ENCODE measurements at places on chromosomes 6 and 20.

DNA sequence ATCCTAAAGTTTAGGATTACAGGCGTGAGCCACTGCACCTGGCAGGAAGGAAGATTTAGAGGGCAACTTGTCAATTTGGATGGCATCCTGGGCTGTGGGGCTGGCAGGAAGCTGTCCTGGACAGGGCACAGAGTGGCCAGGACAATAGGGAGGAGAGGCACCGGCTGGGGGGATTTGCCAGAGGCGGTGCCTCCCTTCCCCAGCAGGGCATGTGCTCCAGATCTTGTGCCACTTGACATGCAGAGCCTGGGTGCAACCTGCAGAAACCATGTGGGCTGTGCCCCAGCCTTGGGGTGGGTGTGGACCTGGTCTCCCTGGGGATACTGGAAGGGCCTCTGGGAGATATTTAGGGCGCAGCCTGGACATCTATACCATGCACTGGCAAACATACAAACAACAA lies 58.6 kb upstream of the EEF1A1 start:
- DNase-seq: peak; percentile 33

GRCh38 chr6:1348675-1349074 lies 36.8 kb downstream of the FOXQ1 start:
- DNase-seq: no peak

GRCh38 chr6:40626886-40627285 lies 39.7 kb upstream of the LRFN2 start:
- DNase-seq: no peak

DNA sequence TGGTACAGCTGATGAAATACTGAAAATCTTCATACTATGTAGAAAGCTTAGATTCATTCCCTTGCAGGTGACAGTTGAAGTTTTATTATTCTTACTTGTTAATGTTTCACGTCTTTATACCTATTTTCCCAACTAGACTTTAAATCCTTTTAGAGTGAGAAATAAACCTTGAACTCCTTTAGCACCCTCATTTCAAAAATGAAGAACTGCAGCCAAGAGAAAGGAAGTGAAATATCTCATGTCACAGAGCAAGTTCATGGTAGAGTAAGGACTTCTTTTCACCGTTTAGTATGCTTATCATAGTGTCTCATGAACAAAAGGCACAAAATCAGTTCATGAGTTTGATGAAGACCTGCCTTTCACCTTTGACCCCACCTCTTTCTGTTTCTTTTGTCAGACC lies 38.5 kb downstream of the ORC3 start:
- DNase-seq: no peak

DNA sequence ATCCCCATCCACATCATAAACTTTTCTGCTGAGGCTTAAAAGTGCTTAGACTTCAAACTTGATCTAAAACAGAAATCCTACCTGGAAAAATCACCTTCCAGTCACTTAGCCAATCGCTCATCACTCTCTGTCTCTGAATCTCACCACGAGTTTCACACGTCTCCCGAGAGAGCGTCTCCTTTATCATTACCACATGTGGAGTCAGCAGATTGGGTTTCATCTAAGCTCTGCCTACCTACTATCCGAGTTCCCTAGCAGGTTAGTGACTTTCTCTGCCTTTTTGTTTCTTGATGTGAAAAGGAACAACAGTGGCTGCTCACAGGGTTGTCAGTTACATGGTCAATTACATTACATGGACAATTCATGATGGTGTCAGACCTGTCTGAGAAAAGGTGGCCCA lies 286.2 kb downstream of the ESR1 start:
- no peak for DNase-seq

- no peak for DNase-seq
Observed at GRCh38 chr6:143000811-143001210, 55.8 kb upstream of the HIVEP2 start.

- DNase-seq: no peak
Observed at GRCh38 chr20:45229264-45230056, 8.3 kb downstream of the SEMG2 start.

GRCh38 chr20:36827541-36828279 lies 48.2 kb upstream of the TLDC2 start:
- no peak for DNase-seq

DNA sequence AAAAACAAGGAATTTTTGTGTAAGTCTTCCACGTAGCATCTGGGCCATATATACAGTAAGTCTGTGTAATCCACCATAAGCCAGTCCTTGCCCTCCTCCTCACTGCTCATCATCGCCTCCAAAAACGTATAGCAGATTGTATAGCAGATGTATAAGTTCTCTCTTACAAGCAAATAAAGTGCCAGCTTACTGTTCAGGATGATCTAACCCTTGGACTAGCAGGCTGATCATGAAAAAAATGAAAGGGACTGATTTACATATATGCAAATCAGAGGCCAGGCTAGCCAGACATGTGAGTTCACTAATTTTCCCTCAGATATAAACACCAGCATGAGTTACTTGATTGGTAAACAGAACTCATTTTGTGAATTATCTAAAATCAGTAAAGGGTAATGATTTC lies 171.5 kb downstream of the LY86 start:
- DNase-seq: no peak

DNA sequence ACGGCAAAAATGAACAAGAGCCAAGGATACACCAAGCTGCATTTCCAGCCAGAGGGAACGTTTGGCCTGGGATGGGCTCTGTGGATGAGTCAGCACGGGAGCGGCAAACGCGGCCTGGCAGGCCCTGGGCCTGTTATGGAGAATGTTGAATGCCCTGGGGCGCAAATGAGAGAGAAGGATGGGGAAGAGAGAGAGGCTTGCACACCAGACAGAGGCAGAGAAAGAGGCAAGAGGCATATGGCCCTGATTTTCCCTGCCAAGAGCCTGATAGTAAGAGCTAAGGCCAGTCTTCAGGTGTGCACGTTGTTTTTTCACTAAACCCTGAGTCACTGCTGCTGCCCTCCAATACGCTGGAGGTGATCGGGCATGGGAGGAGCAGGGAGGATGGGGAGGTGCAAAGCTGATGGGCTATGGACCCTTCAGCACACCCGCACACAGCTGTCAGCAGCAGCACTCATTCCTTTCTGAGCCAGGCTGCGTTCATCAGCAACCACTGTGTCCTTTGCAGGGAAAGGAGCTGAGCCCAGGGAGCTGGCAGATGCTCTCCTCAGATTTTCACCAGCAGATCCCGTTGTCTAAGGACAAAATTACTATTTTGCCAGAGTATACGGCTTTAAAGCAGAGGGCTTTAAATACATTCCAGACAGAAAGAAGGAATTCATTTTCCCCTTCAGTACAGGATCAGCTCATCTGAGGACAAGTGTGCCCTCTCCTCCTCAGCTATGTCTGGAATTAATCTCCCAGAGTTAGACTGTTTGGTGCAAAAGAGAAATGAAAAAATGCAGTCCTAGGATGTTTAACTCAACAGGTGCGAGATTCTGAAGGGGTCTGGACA lies 61.7 kb upstream of the SLC22A23 start:
- no peak for DNase-seq

DNA sequence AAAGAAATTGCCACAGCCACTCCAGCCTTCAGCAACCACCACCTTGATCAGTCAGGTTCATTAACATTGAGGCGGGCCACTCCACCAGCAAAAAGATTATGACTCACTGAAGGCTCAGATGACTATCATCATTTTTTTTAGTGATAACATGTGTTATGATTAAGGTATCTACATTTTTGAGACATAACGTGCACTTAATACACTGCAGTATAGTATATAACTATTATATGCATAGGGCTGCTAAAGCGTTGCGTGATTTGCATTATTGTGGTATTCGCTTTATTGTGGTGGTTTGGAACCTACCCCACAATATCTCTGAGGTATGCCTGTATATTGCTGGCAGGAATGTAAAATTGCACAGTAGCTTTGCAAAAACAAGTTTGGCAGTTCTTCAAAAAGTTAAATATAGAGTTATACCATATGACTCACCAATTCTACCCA lies 6.8 kb upstream of the RIPK1 start:
- DNase-seq: no peak

DNA sequence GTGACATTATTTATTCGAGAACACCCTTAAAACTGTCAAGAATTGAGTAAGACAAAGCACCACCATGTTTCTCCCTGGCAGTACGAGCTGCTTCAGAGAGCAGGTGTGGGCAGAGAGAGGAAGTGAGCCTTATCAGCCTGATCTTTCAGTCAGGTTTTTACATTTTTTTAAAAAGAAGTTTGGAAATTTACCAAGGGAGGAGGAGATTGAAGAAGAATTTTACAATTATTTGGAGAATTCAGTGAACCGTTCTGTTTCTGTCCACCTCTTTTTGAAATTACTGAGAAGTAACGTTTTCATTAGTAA lies 75.5 kb downstream of the ZDHHC14 start:
- no peak for DNase-seq

DNA sequence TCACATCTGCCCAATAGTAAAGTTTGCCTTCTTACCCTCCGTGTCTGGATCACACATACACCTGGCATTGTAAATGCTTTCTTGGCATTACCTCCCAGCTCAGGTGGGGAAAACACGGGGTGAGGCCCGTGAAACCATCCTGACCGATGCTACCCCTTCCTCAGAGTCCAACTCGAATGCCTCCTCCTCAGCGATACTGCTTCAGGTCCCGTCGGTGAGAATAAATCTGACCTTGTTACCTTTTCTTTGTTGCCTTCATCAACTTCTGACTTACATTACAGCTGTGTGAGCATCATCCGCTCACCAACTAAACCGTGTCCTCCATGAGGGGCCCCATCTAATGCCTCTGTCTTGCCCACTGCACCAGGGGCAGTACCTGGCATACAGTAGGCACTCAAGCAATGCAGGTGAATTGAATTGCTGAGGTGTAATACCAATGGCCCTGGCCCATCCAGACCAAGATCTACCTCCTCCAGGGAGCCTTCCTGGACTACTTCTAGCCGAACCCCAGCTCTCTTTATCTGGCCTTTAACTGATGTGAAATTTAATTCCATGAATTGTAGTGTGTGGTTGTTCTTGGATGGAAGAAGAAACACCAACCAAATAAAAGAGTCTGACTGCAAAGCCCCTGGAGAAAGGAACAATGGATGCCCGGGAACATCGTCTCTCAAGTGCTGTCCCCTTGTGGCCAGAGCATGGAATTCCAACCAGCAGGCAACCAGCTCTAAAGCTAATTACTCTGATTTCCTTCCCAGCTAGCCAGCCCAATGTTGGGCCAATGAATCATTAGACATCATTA lies 141.5 kb downstream of the ANKRD60 start:
- DNase-seq: peak; percentile 4

GRCh38 chr6:73675466-73676098 lies 20.4 kb upstream of the CD109 start:
- DNase-seq: peak; percentile 53

DNA sequence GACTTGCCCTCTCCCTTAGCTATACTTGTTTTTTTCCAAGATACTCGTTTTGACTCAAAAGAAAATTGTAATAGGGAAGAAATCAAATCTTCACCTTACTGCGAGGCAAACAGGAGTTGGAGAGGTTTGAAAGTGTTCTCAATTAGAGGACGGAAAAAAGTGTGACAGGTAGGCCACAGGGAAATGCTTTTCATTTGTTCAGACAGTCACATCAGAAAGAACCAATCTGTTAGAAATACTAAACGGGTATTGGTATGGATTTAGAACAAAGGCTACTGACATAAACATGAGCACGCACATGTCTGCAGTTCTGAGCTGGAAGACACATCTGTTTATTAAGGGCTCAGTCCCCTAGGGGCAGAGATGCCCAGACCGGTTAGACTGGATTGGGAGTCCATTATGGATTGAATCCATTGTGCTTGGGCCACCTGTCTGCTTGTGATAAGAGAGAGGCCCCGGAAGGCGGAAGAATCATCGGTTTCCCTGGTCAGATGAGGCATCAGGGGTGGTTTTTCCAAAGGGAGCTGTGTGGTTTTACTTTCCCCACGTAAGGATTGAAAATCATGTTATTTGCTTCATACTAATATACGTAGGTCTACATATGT lies 220.9 kb upstream of the MYLIP start:
- DNase-seq: no peak

DNA sequence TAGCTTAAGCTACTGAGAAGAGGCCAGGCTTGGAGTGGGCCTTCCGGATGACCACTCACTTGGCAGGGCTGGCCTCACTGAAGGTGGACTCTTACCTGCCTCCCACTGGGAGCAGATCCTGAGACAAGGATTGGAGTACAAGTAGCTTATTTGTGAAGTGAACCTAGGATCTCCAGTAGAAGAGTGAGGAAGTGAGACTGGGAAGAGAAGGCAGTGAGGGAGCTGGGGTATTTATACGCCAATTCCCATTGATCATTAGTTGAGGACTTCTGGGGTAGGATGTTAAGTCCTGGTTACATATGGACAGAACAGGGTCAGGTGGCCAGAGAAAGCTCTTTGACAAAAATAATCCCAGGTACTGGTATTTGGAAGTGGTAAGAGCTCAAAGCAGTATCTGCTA lies 32.3 kb upstream of the RNF24 start:
- no peak for DNase-seq

DNA sequence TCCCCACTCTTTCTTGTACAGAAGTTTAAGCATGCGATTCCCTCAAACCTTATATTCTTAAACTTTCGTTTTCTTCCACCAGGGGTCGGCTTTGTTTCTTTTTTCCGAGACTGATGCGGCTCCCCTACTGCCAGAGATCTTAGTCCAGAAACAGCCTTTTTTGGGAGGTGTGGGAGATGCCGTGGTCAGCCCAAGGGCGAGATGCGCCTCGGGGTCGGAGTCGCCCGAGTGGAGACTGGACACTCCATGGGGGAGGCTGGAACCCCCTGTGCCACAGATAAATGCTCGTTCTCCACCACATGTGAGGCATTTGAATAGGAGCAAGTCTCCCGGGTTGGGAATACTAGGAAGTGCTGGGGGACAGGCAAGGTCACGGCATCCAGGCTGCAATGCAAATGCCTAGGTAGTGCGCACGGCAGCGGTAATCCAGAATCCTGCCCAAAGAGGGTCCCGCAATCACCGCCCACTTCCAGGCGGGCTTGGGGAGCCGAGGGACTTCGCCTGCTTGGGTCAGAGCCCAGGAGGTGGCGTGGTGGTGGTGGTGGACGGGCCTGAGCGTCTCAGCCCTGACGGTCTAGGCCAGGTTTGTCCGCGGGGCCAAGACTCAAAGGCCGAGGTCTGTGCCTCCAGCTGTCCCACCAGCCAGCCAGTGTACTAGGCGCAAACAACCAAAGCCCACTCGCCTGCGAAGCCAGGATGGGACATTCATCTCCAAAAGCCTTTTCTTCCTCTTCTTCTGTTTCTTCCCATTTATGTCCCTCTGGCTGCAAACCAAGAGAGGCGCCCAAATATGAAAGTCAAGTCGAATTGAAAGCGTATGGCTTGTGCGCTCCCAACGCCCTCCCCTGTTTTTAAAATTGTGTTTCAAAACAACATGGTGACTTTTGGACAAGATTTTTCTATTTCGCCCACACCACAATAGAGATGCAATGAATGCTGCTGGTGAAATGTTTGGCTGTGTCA lies 39.3 kb upstream of the OSTM1 start:
- no peak for DNase-seq

DNA sequence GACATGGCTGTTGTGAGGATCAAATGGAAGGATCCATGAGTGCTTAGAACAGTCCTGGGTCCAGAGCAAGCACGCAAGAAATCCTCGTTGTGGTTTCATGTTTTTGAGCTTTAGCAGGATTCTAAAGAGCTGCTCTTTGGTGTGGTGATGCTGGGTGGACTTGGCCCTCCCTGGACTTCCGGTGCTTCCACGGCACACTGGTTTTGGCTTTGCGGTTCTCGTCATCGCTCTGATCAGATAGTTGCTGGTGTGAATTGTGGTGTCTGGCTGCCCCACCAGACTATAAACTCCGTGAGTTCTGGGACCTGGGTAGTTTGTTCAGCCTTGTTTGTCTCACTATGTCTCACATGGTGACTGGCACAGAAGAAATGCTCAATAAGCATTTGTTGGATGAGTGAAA lies 3.3 kb downstream of the HNF4A start:
- no peak for DNase-seq
